ENCODE measurements at places on chromosomes 6 and 20.
A peak's percentile ranks its signal among the peaks of the same experiment; 100 is the strongest.

- DNase-seq: no peak
Measured at GRCh38 chr20:57465943-57466342, 59.0 kb downstream of the CTCFL start.

DNA sequence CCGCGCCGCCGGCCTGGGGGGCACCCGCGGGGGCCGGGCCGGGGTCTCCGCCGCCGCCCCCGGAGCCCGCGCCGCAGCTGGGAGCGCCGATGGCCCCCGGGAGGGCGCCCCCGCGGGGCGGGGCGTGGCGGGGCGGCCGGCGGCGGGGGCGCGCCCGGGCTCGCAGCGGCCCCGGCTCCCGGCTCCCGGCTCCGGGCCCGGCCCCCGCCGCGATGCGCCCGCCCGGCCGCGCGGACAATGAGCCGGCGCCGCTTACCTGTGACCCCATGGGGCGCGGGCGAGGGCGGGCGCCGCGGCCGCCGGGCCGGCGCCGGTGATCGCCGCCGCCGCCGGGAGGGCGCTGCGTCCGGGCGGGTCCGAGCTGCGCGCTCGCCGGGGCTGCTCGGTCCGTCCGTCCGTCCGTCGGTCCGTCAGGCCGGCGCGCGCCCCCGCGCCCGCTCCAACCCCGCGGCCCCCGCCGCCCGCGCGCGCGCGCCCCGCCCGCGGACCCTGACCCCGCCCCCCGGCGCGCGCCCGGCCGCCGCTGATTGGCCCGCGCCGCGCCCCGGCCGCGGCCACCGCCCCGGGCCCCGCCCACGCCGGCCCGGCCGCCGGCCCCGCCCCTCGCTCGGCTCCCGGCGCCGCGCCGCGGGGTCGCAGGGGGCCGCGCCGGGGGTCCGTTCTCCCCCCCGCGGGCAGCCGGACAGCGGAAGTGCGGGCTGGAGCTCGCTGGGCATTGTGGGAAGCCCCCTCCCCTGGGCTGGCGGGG lies at the start of gene ZBTB46:
ZBTB46 (minus strand) TSS at position 424 of the 748 bp plus-strand sequence. CDS start 40,507 bp downstream, outside the sequence.
- no peak for DNase-seq

- DNase-seq: no peak
Measured at GRCh38 chr6:166179704-166180103, 12.1 kb upstream of the TBXT start.

DNA sequence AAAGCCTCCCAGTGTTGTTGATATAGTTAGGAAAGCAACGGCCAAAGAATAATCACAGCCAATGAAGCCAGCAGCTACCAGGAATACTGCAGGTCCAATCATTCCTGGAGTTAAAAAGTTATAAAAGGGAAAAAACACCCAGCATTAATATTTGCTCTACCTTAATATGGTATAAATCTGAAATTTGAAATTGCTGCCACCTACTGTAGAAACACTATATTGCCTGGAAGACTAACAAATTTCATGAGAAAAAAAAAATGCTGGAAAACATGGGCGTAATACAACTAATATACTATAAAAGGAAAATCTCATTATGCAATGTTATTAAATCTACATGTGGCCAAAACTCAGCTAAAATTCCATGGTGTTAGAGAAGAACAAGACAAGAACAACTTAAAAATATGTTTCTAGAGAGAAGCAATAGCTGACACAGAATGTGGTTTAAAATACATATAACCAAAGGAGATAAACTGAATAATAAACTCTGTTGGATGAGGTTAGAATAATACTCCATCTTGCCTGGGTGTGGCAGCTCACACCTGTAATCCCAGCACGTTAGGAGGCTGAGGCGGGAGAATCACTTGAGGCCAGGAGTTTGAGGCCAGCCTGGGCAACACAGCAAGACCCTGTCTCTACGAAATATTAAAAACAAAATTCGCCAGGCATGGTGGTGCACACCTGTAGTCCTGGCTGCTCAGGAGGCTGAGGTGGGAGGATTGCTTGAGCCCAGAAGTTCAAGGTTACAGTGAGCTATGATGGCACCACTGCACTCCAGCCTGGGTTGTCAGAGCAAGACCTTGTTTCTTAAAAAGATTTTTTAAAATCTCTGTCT lies 43.1 kb downstream of the SLC17A5 start:
- DNase-seq: no peak

- DNase-seq: no peak
Measured at GRCh38 chr6:168546730-168547129, 105.7 kb downstream of the SMOC2 start.

- DNase-seq: no peak
Measured at GRCh38 chr6:111517965-111518364, 34.9 kb upstream of the REV3L start.

- DNase-seq: no peak
Measured at GRCh38 chr6:143940011-143940597, 68.0 kb downstream of the PLAGL1 start.

- DNase-seq: no peak
Measured at GRCh38 chr6:158014505-158015187, 33.0 kb downstream of the SYNJ2 start.

DNA sequence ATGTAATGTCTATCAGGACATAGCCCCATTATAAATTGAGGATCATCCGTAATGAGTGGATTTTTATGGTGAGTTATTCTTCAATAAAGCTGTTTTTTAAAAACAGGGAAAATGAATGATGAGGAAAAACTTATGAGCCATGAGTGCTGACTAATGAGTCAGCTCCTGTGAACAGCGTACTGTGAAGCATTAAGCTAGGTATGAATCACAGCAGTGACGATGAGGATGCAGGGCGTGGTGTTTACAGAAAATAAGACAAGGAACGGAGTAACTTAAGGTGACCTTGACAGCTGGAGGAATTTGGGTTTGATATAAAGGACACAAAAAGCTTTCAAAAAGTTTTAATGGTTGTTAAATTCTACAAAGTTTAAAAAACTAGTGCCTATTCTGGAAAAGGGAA lies 96.3 kb downstream of the FOXF2 start:
- DNase-seq: peak; percentile 80

- DNase-seq: no peak
Measured at GRCh38 chr6:145022199-145022796, 713.0 kb downstream of the EPM2A start.

GRCh38 chr6:168007592-168008338 lies 10.3 kb downstream of the KIF25 start:
- DNase-seq: peak; percentile 94

DNA sequence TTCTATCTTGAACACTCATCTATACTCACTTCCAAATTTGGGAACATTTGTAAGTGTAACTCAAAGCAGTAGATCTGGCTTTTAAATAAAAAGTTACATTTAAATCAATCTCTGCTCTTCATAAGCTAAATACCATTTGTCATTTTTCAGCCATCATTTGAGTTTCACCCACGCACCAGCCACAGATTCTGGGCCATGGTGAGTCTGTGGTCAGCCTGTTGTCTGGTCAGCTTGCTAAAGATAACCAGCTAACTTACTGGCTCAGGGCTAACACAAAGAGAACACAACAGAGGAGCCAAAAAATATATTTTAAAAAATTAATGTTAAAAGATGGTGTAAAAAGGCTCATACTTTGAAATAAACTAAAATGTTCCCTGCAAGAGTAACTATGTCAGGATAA lies 181.3 kb downstream of the KIF6 start:
- DNase-seq: no peak

GRCh38 chr6:159074120-159074684 lies 29.4 kb upstream of the TAGAP start:
- DNase-seq: no peak

DNA sequence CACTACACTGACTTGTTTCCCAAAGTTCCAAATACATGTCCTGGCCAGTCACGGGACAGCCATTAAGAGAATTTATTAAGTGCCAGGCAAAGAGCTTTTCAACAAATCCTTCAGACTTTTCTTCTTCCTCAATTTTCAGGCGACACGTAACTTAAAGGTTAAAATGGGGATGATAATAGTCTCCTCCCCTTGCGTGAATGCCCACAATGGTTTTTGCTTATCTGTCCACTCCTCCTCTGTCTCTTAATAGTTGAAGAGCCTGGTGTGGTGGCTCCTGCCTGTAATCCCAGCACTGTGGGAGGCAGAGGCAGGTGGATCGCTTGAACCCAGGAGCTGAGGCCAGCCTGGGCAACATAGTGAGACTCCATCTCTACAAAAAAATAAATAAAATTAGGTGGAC lies 11.4 kb upstream of the PARD6B start:
- no peak for DNase-seq

DNA sequence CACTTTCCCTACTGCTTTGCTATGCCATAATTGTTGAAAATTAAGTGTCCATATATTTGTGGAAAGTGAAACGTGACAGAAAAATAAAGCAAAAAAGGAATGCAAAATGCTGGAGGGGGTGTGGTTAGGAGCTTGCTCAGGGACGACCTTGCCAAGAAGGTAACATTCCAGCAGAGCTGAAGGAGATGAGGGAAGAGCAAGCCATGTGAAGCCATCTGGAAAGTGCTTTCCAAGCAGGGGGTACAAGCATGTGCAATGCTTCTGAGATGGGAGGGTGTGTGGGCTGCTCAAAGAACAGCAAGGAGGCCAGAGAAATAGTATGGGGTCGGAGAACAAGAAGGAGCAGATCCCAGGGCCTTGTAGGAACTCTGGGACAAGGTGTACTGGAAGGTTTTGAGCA lies 161.7 kb downstream of the ISM1 start:
- DNase-seq: no peak

DNA sequence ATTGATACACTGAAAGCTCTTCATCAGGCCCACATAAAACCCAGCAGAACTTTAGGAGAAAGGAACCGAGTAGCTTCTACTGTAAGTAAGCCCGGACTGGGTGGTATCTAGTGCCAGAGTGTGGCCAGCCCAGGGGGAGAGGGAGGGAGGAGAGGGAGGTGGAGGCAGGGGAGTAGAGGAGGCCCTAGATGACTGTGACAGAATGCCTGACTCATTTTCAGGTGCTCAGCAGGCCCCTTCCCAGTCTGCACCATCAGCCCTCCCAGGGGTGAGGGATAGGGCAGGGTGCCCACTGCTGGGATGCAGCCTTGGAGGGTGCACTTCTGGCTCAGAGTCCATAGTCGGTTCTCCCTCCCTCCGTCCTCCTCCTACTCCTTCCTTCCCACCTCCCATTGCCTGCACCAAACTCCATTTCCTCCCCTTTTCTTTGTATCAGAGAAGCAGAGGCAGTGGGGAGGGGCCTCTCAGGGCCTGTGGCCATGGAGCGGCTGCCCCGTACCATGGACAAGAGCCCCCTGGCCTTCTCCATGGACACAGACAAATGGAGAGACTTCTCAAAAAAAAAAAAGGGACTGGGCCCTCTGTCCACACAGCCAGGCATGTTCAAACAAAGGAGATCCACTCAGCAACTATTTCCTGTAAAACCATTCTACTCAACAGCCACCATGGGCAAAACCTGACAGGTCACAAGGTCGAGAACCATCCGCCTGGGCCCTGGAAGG lies 184.9 kb upstream of the SNX9 start:
- no peak for DNase-seq

GRCh38 chr6:122962000-122962624 lies 33.9 kb upstream of the CLVS2 start:
- DNase-seq: no peak

DNA sequence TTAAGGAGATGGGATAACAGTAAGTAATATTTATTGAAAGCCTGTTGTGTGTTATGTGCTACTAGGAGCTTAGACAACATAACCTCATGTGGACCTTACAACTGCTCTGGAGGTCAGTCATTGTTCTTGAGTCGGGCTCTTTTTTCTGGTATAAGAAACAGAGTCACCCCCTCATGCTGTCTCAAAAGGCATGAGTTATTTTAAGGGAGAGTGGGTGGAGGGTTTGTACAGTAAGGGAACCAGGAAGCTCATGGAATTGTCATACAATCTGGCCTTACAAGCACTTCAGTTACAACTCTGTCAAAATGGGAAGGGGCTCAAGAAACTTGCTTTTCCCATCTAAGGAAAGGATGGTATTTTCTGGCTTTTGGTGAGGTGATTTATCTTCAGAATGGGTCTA lies 16.5 kb upstream of the DSE start:
- no peak for DNase-seq

DNA sequence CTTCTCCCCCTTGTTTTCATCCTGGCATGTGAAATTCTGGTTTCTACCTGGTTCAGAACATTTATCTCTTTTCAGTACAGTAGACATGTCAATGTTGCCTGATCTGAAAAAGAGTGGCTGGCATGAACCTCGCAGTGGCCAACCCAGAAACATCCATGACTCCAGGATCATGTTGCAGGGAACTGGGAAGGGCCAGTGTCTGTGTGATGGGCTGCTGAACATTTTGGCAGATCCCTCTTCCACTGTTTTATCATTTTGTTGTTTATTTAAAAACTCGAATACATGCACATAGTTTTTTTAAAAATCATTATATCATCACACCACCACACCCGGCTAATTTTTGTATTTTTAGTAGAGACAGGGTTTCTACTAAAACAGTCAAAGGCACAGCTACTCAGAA lies 19.0 kb downstream of the WFDC3 start:
- no peak for DNase-seq

- DNase-seq: no peak
Measured at GRCh38 chr20:58719258-58719657, 26.7 kb downstream of the NPEPL1 start.

DNA sequence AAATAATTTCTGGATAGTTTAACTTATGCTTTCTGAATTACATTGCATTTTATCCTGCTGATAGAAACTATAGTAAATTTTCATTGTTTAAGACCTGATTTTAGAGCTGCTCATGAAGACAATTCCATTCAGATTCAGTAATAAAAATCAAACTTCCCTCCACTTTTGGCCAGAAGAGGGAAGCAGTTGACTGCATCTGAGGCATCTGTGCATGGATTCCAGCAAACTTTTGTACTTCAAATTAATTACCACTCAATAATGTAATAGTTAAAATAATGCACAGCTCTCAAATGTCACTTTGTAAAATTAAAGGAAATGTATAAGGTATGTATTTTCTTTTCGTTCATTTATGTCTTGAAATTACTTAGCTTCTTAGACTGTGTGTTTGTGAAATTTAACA lies 64.2 kb upstream of the SLC35B3 start:
- no peak for DNase-seq

- no peak for DNase-seq
Measured at GRCh38 chr6:27096834-27097511, 150.5 kb upstream of the PRSS16 start.

DNA sequence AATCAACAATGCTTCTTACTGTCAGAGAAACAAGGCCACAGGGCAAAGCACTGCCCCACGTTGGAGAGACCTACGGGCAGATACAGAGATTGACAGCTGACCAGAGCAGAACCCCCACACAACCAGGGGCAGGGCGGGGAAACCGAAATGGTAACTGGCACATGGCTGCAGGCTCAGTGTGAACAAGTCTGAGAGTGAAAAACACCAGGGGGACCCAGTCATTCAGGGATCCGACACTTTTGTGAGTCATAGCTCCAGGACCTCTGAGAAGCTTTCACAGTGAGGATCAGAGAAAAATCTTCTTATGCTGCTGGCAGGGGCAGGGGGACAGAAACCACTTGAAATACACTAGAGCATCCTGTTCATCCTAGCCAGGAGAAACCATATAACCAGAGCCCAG lies 254.2 kb downstream of the C6orf118 start:
- DNase-seq: no peak

- DNase-seq: no peak
Measured at GRCh38 chr20:48703511-48704219, 124.1 kb downstream of the PREX1 start.

- no peak for DNase-seq
Measured at GRCh38 chr6:44133981-44134711, 6.8 kb downstream of the TMEM63B start.
